ENCODE measurements at places on chromosomes 1 and 21.

- DNase-seq, result no peak
These were observed 31.2 kb upstream of the COQ8A start for GRCh38 chr1:226908913-226909312.

DNA sequence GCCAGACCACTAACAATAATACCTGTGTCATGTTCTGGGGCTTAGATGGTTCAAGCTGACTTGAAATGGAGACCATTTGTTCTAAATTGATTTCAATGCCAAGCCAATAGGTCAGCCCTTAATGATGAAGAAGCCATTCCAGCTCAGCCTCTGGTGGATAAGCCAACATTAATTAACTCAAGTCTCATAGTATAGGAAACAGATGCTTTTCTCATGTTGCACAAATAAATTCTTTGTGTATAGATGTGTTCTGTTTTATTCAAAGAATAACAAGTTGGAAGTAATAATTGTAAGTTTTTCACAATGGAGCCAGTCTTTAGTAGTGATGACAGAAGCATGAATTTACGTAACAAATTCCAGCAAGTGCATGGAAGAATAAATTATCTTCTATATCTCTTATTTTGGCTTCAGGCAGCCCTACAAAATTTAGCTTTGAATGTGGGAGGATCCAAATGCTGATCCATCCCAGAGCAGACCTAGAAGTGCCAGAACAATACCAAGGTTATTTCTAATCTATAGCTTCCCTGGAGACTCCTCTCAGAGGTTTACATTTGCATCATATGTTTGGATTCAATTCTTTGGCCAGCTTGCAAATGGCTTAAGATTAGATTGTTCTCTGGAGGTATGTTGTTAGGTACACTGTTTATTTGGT lies 42.2 kb upstream of the C1orf105 start:
- no peak for DNase-seq

DNA sequence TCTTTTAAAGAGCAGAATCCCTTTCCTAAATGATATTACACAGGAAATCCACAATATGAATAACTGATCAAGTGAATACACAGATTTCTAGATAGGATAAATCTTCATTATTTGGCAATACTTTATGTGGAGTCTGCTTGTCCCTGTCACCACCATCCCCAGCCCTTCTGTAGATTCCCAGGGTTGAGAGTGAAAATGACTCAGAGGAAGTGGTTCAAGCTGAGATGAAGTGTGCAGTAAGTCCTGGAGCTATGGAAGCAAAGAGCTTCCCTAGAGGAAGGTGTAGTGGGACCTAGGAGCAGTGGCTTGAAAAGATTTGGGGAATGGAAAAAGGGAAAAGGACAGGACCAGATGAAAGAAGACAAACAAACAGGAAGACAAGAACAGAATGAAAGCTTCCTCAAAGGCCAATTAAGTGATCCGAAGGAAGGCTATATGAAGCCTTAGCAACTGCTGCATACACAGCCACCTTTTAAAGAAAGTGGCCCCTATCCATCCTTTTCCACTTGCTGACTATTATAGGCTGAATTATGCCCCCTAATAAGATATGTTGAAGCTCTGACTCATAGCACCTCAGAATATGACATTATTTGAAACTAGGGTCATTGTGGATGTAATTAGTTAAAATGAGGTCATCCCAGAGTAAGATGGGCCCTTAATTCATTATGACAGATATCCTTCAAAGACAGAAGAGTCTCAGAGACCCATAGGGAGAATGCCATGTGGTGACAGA lies 96.5 kb upstream of the CAMK1G start:
- no peak for DNase-seq

GRCh38 chr1:199081739-199082138 lies 442.9 kb downstream of the PTPRC start:
- no peak for DNase-seq

DNA sequence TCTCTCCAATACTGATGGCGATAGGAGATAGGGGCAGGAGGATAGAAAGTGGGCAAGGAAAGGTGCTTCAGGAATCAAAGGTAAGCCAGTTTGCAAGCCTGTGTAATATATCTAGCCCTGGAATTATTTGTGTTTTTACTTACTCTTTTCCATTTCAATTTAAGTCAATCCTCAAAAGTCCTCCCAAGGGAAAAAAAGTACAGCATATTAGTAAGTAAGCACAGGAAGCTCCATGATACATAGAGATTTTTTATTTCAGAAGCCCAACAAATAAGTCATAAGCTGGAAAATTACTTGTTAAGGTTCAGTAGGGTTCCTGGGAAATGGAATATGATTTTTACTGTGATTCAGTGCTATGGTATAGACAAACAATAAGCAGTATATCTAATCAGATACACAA lies 337.7 kb upstream of the DUSP10 start:
- no peak for DNase-seq

- DNase-seq, result no peak
These were observed 96.3 kb upstream of the KLHDC7A start for GRCh38 chr1:18384471-18384870.

DNA sequence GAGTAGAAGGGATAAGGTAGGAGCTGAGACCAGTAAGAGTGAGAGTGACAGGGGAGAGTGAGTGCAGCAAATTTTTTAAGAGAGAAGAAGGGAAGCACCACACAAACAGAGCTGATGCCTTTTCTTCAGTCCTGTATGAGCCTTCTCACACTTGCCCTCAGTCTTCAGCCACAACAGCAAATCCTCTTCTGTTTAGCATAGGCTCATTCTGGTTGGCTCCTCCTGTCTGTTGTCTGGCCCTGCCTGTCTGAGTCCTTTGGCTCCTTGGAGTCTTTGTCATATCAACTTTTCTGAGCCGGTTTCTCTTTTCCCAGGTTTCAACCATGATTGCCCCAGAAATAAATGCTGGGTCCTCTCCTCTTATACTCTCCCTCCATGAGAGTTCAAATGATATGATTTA lies 12.7 kb upstream of the CASQ1 start:
- no peak for DNase-seq

- no peak for DNase-seq
These were observed 76.7 kb upstream of the KCNK2 start for GRCh38 chr1:215005656-215006345.

DNA sequence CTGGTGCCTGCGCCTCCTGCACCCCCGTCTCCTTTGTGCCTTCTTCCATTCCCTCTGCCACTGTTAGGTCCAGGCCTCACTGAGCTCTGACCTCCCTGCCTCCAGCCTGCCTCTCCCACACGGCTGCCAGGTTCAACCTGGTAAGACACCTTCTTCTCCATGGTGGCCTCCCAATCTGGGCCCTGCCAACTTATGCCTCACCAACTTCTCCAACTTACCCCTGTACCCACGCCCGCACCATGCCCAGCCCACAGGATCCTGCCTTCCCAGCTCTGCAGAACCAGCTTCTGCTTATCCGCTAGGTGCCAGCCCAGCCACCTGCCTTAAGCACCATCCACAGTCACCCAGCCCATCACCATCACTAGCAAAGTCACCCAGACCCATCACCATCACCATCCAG lies 37.2 kb downstream of the PDE9A start:
- DNase-seq, result no peak

GRCh38 chr1:115067161-115067859 lies 22.0 kb downstream of the TSPAN2 start:
- no peak for DNase-seq

DNA sequence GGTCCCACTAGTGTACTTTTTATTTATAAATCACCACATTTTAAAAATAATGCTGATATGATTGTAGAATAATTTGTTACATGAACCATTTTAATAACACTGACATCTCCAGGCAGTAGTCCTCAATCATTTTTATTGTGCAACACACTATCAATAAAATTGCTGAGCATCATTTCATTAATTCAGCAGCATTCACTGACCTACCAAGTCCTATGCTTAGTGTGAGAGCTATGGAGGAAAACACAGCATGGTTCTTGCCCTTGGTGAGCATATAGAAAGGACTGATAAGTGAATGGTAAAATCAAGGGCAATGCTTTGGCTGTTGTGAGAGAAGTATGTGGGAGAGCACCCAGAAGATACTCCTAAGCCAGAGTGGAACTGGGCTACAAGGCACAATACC lies 119.7 kb downstream of the KCNT2 start:
- DNase-seq, result no peak
